ENCODE measurements at places on chromosomes 4 and X.
A peak's percentile ranks its signal among the peaks of the same experiment; 100 is the strongest.

GRCh38 chr4:113758372-113758771 lies 3.2 kb downstream of the CAMK2D start:
- peak; percentile 93 for DNase-seq

DNA sequence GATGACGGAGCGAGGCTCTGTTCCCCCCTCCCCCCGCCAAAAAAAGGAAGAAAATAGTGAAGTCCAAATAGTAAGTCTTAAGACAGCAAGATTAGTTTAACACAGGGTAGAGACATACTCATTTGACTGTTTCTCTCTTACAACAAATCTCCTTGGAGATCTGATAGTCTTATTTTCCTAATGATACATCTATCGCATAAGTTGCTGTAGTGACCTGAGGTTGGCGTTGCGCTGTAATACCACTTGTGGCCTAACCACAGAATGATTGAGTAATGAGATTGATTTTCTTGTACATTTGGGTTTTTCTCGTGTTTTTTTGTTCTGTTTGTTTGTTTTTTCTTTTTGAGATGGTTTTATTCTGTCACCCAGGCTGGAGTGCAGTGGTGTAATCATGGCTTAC lies 27.2 kb downstream of the OCIAD1 start:
- no peak for DNase-seq

DNA sequence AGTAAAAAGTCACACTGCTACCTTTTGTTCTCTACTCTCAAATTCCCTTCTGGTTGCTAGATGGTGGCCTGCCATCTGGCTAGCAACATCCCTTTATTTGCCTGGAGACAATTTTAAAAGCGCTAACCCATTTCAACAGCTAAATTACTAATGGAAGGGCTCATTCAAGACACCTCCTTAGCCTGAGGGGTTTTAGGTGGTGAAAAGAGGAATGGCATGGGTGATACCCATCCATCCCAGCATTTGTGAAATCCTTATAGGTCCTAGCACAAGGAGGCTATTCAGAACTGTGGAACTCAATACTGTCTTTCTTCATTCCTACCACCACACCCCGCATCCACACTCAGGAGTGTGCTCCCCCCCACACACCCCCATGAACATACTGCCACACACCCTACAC lies 33.5 kb downstream of the ARHGEF9 start:
- no peak for DNase-seq

- no peak for DNase-seq
Measured at GRCh38 chr4:95889662-95890061, 49.8 kb downstream of the PDHA2 start.

DNA sequence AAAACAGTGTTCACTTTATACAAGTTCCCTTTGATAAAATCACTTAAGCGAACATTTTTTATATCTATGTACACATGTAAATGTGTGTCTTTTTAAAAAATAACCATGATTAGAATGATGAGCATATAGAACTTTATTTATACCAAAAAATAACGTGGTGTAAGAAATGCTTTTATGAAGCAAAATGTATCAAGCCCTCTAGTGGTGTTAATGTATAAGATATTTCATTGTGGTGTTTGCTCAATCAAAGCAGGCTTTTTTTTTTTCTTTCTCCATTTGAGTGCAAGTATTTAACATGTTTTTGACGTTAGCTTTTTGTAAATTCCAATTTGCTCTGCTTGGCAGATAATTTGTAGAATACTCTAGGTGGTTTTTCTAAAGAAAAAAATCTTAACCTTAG lies 2092.4 kb upstream of the TENM3 start:
- no peak for DNase-seq

- peak; percentile 21 for DNase-seq
Measured at GRCh38 chrX:133698298-133698697, 283.0 kb upstream of the GPC4 start.

GRCh38 chrX:80747832-80748231 lies 61.8 kb downstream of the BRWD3 start:
- DNase-seq, result peak; percentile 2

DNA sequence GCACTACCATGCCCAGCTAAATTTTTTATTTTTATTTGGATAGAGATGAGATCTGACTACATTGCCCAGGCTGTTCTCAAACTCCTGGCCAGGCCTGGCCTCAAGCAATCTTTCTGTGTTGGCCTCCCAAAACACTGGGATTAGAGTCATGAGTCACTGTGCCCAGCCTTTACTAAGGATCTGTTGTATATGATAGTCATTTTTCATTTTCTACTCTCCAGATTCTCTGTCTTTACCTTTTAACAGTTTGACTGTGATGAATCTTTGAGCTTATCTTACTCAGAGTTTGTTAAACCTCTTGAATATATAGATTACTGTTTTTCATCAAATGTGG lies 161.8 kb downstream of the FNIP2 start:
- no peak for DNase-seq

DNA sequence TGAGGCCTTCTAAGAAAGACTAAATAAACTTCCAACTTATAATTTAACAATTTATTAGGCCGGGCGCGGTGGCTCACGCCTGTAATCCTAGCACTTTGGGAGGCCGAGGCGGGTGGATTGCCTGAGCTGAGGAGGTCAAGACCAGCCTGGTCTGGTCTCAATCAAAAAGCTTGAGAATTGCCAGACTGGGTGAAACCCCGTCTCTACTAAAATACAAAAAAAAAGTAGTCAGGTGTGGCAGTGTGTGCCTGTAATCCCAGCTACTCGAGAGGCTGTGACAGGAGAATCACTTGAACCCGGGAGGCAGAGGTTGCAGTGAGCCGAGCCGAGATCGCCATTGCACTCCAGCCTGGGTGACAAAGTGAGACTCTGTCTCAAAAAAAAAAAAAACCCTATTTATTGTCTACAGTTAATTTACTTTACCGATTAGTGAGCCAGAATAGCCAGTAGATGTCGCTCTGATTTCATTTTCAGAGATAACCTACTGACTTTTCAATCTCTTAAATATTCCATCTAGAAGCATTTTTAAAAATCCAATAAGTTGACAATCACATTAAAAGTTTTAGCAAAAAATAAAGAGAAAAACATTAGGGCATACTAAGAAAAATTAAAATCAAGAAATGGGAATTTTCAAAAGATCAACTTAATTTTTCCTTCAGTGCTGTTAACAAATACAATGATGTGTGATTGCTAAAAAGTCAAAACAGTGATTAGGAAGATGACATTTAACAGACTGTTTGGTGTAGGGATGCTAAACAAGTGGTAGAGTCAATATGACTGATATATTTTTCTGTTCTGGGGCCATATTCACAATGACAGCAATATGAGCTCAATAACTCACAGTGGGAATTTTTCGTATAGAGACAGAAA lies 4.3 kb upstream of the SHROOM3 start:
- peak; percentile 65 for DNase-seq

DNA sequence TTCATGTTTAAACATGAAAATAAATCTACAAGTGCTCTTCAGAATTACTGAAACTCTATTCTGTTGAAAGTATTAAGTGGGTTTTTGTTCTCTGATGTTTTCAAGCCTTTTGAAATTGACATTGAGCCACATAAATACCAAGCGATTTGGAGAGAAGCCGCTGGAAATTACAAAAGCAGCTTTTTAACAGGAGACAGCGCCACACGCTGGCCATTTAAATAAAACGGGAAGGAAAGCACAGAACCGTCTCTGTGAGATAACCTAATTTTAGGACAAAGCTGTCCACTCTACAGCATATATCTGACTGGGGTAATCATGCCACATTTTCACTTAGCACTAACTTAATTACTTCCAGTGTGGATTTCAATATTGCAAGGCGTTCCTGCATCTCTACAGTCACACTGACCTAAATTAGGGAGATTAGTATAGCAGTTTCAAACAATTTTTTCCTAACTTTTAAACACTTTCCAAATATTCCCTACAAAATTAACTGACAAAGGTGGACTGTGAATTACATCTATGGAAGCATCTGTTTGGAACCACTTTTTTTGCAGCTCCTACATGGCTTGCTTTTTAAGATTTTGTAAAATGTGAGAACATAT lies 6.8 kb upstream of the ANOS1 start:
- DNase-seq, result peak; percentile 19

DNA sequence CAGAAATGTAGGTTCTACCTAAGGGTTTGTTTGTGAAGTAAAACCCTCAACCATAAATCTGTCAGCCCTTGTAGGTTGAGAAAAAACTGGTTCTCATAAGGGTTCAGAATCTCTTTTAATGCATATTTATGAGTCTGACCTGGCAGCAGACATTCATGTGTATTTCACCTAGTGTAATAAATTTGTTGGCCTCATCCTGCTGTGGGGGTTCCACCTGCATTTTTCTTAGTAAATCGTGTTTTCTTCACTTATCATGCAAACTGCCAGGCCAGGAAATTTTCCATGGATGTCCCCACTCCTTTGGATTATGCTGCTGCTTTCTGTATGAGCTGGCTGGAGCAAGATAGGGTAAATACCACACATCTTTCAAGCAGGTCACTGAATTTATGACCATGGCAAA lies 42.4 kb downstream of the KLHL13 start:
- no peak for DNase-seq

DNA sequence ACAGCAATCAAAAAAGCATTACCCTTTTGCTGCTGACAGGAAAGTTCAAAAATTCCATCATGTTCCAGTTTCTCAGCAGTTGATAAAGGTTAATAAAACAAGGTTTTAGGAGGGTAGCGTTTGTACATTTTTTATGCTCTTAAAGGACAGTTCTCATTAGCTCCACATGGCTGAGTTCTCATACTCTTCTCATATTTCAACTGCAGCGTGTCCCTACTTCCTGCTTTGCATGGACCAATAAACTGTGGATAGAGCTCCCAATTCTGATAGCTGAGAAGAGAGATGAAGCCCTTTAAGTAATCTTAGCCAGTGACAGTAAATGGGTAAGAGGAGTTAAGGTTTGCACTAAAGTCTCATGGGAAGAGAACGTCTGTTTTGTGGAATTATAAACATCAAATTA lies 53.5 kb downstream of the SPANXA2 start:
- peak; percentile 5 for DNase-seq

GRCh38 chr4:169164669-169165415 lies 105.9 kb downstream of the SH3RF1 start:
- DNase-seq, result peak; percentile 82

DNA sequence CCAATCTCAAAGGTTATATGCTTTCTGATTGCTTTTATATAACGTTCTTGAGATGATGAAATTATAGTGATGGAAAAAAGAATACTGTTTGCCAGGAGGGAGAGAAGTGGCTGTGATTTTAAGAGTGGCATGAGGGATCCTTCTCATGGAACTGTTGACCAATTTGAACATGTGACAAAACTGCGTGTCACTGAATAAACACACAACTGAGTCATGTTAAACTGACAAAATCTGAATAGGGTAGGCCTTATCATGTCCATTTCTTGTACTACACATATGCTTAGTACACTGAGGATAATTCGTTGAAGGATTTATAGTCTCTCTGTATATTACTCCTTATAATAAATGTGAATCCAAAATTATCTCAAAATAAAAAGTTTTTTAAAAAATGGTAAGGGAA lies 22.2 kb upstream of the HSPA4L start:
- peak; percentile 4 for DNase-seq
